A549 treated with RU486 at 1 μM for 4 hours (cell line): ENCODE measurements at places on chromosomes 11 and 22. TPM values are rescaled to one million over a fixed set of nuclear protein-coding genes. Genes with fewer than 3 reads are reported as not detected.

ANO5 gene
- total RNA-seq = 0.89 to 1.8 TPM (median 1.7 TPM) in 5 replicates

UBQLN3 gene
- not detected in 5 replicates for total RNA-seq

EIF4ENIF1 gene
- 11.6 to 15.9 TPM (median 14.5 TPM) in 5 replicates for total RNA-seq

SLC5A12 gene
- not detected in 5 replicates for total RNA-seq

RIBC2 gene
- total RNA-seq = 2.6 to 3.2 TPM (median 2.8 TPM) in 5 replicates

SLC22A9 gene
- not detected in 5 replicates for total RNA-seq

USP28 gene
- total RNA-seq = 12.8 to 18.0 TPM (median 16.3 TPM) in 5 replicates
